ENCODE measurements at places on chromosomes 4 and X. TPM values are rescaled to one million over a fixed set of nuclear protein-coding genes. Genes with fewer than 3 reads are reported as not detected.

P2RY10 gene
- total RNA-seq = not detected

TMPRSS11A gene
- 0.30 TPM for total RNA-seq

SATL1 gene
- not detected for total RNA-seq

STBD1 gene
- 1.9 TPM for total RNA-seq

HPGDS gene
- not detected for total RNA-seq

ZNF827 gene
- total RNA-seq = 14.7 TPM

AMTN gene
- total RNA-seq = not detected

FGF13 gene
- total RNA-seq = 7.4 TPM

TKTL2 gene
- not detected for total RNA-seq

MGST2 gene
- total RNA-seq = 12.3 TPM

PSAPL1 gene
- not detected for total RNA-seq
